ENCODE measurements at places on chromosomes 3 and 15.

DNA sequence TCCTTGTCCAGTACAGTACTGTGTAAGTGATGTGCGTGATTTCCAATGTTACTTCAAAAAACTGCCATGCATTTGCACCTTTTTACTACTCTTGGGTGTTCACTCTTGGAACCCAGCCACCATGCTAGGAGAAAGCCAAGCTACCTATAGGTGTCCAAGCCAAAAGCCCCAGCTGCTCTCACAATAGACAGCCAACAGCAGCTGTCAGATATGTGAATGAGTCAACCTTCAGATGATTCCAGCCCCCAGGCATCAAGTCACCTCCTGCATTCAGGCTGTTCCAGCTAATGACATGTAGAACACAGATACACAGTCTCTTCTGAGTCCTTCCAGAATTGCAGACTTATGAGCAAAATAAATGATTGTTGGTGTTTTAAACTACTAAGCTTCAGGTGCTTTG lies 417.7 kb upstream of the TGFBR2 start:
- DNase-seq, result no peak

DNA sequence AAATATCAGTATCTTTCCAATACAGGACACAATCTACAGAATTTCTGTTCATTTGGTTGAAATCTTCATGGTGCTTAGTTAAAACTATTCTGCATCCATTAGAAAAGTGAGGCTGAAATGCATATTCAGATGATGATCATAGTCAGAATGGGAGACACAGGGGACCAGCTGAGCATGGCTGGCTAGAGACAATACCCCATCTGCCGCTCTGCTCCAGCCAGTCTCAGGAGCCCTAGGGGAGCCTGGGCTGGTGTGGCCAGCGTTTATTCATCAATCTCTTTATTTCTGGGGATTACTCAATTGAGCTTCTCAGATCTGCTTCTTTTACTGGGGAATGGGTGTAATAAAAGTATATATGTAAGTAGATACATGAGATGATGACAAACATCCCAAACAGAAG lies 470.9 kb upstream of the CDIN1 start:
- no peak for DNase-seq

- DNase-seq, result no peak
Measured at GRCh38 chr3:64885055-64885454, 197.3 kb upstream of the ADAMTS9 start.

GRCh38 chr3:194588741-194589140 lies 44.5 kb downstream of the TMEM44 start:
- DNase-seq, result no peak

DNA sequence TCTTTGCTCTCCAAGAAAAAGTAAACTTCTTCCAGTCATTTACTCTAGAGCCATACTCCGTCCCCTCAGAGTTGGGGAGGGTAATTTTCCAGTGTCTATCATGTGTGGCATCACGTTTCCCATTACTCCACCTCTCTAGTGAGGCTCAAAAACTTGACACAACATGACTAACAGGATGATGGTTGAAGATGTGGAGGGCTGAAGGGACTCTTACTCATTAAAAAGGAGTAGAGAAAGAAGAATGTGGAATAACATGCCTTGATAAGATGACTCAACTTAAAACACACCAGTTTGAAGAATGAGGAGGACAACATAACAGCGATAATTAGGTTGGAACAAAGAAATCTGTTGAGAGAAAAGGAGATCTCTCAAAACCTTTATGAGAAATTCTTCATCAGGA lies 894.3 kb downstream of the OTOL1 start:
- DNase-seq, result no peak
